ENCODE measurements at places on chromosomes 2 and 18.

DNA sequence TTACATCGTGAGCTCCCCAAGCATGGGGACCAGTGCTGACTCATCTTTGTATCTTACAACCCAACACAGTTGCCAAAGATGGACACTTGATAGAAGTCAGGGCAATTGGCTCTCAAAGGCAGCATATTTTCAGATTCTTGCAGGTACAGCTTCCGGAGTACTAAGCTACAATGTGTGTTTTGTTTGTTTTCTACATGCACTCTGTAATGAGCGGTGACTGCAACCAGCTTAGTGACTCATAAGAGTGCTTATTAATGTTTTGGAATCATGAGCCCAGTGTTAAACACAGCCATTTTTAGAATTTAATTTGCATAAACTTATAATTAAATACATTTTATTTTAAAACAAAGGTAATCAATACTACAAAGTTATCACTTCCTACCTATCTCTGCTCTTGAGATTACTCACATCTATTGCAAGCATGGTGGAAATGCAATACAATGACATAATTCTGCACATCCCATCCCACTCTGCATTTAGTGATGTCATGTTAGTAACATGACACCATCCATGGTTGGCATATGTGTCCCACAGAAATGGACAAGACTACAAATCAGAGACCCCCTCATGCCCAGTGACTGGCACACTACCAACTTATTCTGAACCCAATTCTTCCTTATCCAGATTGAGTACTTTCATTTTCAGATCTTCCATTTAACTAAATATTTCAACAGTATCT lies 399.8 kb upstream of the ST6GAL2 start:
- DNase-seq, result no peak

- DNase-seq, result no peak
Measured at GRCh38 chr2:121197369-121198091, 87.5 kb downstream of the TFCP2L1 start.

GRCh38 chr18:73636355-73636754 lies 511.3 kb downstream of the FBXO15 start:
- DNase-seq, result no peak

DNA sequence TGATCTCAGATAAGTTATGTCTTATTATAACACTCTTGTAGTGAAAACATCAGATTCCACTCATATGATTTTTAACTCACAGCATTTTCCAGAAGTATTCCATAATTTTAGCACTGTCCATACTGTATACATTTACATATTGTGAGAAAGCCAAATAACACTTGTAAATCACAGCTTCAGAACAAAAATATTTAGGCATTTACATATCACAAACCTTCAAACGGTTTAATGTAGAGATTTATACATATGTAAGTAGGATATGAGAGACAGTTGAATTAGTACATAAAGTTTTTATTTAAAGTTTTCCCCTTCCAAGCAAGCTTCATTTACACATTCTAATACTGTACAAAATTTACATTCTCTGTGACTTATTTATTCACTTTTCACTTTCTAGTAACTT lies 100.4 kb downstream of the KLHL14 start:
- DNase-seq, result no peak

GRCh38 chr2:218746960-218747359 lies 35.0 kb upstream of the CYP27A1 start:
- no peak for DNase-seq

DNA sequence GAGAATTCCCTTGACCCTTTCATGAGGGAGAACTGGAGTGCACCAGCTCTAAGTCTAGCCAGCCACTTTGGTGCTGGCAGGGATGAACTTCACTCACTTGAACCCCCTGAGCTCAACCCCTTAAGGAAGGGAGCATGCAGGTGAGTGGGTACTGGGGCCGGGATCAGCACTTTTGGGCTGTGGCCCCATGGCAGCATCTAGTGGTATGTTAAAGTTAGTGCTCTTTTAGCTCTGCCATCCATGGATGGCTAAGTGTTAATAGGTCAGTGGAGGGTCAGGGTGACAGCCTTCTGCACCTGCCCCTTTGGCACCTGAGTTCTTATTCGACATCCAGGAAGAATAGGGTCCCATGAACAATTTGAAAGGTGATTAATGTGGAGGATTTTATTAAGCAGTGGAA lies 689.0 kb upstream of the FSHR start:
- DNase-seq, result no peak

- DNase-seq, result no peak
Measured at GRCh38 chr2:189709501-189710221, 35.2 kb downstream of the ANKAR start.

DNA sequence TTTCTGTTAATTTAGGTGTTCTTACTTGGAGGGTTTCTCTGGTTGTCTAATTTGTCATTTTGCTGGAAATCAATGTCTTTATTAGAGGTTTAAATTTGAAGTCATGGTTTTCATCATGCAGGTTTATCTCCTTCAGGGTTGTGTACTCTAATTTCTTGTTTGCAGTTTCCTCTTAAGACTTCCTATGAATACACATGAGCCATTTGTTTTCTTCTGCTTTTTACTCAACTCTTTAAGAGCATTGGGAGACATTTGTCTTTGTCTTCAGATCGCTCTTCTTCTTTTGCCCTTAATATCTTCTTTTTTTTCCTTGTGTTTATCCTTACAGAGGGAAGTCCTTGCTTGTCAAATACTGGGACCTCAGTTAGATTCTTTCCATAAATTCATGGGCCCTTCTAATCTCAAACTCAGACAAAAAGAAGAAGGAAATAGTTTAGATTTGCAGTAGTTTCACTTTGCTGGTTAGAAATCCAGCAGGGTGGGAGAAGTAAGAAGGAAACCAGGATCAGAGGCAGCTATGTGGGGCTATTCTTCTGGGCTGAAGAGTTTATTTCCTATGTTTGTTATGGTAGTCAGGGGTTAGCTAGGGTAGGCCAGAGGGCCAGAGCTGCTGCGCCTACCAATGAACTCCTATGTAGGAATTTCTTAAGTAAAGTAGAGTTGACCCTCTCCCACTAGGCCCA lies 176.6 kb downstream of the DYSF start:
- DNase-seq, result no peak

DNA sequence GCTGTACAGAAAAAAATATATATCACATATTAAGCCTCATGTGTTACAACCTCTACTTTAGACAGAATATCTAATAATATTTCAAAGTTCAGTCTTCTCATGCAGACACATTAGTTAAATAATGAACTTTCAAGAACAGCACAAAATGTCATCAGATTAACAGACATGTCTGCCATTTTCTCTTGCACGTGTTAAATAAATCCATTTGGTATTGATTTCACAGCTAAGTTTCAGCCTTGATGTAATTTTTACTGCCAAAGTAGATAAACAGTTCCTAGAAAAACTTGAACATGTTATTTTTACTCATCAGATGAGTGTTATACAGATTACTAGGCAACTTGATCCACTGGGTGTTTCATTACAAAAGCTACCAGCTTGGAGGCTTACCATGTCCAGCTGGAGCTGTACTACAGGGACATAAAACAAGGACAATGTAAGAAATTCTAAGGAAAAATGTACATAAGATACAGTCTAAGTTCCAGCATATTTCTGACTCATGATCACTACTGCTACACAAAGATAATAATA lies 290.7 kb upstream of the DDX18 start:
- DNase-seq, result no peak

GRCh38 chr18:47389210-47389609 lies 137.8 kb upstream of the SKOR2 start:
- DNase-seq, result peak; percentile 15

- no peak for DNase-seq
Measured at GRCh38 chr2:137924019-137924418, 40.3 kb upstream of the HNMT start.

GRCh38 chr18:13463526-13464210 lies 245.1 kb downstream of the LDLRAD4 start:
- DNase-seq, result no peak

DNA sequence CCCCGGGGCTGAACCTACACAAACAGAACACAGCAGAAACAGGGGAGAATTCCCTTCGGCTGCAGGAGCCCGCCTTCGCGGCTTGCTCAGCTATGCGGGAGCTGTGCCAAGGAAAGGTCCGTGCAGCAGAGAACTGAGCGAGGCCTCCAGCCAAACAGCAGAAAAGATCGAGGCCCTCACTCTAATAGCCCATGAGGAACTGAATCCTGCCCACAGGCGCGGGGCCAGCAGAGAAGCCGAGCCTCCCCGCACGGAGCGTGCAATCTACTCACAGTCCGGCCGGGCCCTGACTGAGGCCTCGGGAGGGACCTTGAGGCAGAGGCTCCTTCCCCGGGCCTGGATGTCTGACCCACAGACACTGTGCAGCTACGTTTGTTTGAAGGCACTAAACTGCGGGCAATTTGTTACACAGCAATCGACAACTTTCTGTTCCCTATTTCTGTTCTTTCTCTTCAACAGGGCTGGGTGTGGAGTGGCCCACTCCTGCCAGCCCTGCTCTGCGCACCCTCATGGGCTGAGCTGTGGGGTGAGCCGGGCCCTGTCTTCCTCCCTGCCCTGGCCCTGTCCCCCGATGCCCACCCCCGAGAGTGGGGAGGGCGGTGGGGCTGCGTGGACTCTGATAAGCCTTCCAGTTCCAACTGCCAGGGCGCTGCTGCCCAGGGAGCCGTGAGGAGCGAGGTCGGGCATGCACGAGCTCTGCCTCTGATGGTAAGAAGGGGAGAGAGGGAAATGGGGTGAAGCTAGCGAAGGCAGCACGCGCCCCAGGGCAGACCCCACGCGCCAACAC lies 13.7 kb downstream of the HES6 start:
- no peak for DNase-seq

GRCh38 chr2:151260573-151261230 lies 961 bp downstream of the RBM43 start:
- no peak for DNase-seq

GRCh38 chr2:213751446-213751845 lies 467.2 kb downstream of the SPAG16 start:
- DNase-seq, result no peak

- DNase-seq, result no peak
Measured at GRCh38 chr2:230749111-230749510, 36.5 kb downstream of the CAB39 start.

GRCh38 chr2:54962935-54963440 lies 87.3 kb downstream of the RTN4 start:
- no peak for DNase-seq

- DNase-seq, result no peak
Measured at GRCh38 chr2:23711979-23712755, 214.8 kb downstream of the ATAD2B start.

DNA sequence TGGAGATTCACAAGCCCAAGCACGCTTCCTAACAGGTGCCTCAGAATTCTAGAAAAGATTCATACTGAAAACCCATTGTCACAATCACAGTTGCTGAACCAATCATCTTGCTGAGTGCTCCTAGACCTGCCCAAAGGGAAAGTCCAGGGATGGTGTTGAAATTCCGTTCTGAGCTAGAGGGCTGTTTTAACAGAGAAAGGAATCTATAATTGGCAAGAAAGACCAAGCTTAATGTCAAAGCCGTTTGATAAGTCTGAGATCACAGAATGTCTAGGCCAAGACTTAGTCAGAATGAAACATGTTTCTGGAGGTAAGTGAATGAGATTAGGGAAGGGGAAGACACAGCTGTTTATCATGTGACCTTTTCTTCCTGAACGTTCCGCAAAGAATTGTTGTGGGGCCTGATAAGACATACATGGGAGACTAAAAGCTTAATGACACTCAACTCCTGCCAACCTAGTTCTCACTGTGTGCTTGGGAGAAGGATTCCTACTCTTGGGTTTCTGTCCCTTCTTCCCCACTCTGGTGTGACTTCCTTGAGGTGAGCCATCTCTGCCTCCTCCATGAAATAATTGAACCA lies 27.5 kb downstream of the PMAIP1 start:
- DNase-seq, result no peak

DNA sequence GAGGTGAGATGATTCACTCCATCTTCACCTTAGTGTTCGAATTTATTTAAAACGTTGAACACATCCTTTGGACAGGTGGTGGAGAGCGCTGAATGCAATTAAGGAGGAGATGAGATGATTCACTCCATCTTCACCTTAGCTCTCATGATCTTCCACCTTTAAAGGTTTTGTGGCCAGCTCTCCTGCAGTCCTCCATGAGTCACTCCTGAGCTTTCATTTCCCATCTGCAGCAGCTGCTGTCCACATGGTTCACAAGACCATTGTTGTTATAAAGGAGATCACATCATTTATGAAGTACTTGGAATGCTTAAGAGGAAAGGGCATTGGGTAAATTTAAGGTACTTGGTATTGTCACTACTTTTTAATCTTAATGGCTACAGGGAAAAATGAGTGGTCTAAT lies 298.5 kb downstream of the PAX3 start:
- DNase-seq, result no peak

DNA sequence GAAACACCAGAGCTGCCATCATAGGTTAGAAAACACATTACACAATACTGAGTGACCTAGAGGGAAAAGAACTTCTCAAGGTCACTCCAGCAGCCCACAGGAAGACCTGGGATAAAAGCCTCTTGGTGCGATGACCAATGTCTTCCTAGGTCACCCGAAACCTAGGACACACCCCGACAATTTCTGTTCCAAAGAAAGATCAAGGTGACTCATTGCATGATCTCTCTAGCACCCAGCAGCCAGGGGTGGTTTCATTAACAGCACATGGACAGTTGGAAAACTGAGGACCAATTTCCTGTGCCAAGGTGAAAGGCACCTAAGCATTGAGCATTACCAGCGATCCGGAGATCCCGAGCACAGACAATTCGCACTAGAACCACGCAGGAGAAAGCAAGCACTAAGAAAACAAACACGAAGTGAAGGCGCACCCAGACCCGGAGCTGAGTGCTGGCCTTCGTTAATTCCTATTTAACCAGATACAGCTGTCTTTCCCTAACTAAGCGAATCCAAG lies 1.5 kb downstream of the CACNB4 start:
- DNase-seq, result no peak

- DNase-seq, result peak; percentile 38
Measured at GRCh38 chr2:3536682-3537632, 17.6 kb upstream of the ADI1 start.

GRCh38 chr2:173049831-173050230 lies 25.8 kb upstream of the MAP3K20 start:
- no peak for DNase-seq

DNA sequence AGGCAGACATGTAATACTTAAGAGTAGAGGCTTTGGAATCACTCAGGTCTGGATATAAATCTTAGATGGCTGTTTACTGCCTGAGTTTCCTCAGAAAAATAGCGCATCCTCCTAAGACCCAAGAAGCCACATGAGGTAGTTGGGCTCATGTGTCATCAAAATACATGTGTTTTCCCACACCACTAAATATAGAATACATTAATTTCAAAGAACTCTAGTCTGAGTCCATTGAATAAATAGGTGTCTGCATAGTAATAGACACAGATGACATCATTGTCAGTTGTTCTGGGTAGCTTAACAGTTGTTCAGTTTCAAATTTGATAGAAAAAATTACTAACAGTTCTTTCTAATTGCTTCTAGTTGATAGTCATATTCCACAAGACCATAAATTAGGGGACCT lies 9.6 kb downstream of the PPP1R1C start:
- DNase-seq, result no peak
